ENCODE measurements at places on chromosomes 6 and 20.

- DNase-seq, result no peak
These were observed 113.2 kb upstream of the BEND6 start for GRCh38 chr6:56841751-56842150.

DNA sequence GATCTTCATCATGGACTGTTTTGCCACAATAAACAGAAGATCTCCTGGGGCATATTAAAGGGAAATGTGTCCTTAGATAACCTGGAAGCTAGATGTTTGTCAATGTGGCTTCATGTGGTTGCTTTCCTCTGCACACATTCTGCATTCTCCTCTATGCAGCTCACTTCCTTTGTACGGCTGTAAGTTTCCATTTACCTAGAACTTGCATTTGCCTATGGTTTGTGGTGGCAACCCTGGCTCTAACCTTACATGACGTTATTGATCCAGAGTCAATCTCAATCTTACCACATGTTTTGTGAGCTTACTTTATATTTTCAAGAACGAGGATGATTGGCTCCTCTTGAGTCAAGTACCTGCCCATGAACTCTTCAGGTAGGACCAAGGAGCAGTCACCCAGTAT, 863.1 kb downstream of the MAFB start:
- DNase-seq, result no peak

DNA sequence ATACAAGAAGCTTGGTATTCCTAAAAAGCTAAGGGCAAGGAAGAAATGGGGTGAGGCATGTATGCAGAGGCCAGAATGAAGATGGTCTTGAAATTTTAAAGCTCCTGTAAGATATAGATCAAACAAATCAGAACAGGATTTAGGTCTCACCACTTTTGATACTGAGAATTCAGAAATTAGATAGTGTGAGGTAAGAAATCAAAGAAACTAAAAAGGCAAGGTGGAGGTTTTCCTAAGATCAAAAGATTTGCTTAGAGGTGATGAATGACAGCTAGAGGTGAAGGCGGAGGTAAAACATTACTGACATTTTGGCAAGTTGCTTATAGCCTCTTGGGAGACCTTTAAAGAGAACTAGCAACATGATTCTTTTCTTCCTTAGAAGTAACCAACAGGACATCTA, 225.2 kb upstream of the SGK1 start:
- no peak for DNase-seq

DNA sequence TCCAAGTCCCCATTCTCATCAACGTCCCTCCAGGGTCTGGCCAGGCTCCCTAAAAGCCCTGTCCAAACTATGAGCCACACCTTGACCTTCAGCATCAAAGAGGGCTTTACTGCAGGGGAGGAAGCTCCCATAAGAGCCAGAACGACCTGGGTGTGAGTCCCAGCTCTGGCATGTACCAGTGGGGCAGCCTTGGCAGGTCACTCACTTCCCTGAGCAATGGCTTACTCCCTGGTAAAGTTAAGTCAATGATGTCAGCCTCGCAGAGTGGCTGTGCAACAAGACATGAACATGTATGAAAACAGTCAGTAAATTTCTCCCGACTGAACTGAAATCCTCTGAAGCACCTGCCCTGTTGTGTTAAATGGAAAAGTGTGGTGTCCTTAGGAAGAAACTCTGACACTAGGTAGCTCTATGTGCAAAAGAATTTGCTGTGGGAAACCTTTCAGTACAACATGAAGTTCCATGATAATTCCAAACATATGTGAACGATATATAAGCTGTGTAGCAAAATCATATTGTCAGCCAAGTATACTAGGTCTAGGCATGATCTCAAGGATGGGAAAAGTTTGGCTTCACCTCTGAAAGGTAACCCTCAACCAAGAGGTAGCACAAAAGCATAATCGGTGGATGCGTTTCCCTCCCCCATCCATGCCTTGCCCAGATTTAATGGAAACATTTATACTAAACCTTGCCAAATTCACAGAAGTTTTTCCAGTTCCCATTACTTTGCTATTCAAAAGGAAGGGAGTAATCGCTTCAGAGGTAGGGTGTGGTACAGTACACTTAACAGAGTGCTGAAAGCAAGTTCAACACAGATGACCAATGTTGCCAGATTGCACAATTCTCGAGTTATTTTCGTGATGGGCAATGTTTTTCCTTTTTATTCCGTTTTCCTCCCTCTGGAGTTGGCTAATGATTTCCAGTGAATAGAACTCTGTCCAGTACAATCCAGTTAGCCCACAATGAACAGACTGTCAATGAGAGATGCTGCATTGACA, 49.0 kb upstream of the RANBP9 start:
- DNase-seq, result no peak

DNA sequence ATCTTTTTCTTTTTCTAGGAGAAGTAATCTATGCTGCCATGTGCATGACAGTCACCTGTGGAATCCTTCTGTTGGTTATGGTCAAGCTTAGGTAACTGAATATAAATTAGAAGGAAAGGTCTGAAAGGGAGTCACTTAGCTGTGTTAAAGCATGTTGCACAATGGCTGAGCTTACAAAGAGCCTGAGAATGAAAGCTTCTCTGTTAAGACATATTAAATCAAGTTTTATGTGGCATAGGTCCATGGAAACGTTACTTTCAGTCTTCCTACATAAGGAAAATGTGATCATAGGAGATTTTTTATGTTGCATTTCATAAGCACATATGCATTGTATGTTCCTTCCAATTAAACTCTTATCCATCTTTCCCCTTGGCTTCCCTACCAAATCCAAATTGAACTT, 72.1 kb downstream of the GFRAL start:
- DNase-seq, result no peak

DNA sequence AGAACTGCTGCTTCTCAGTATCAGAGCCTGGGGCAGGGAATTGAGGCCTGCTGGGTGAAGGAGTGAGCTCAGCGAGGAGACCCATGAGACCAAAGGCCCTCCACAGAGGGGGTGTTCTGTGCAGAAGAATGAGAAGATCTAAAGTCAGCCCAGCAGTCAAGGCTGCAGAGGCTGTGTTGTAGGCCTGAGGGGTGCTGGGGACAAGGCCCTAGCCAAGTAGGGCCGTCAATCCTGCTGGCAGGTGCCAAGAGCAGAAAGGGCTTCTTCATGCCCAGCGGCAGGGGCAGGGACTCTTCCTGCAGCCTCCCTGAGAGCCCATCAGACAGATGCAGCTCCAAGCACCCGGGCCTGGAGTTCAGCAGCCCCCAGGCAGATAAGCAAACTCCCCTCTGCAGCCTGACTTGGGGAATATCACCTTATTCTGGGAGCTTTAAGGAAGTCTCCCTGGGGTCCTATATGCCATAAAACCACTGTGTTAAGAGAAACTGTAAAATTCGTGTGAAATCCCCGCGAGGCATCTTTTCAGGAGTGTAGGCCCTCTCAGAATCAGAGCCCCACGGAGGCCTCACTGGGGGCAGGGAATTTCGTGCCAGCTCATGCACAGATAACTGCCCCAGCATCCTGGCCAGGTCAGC, 9.0 kb downstream of the CCDC167 start:
- DNase-seq, result no peak

DNA sequence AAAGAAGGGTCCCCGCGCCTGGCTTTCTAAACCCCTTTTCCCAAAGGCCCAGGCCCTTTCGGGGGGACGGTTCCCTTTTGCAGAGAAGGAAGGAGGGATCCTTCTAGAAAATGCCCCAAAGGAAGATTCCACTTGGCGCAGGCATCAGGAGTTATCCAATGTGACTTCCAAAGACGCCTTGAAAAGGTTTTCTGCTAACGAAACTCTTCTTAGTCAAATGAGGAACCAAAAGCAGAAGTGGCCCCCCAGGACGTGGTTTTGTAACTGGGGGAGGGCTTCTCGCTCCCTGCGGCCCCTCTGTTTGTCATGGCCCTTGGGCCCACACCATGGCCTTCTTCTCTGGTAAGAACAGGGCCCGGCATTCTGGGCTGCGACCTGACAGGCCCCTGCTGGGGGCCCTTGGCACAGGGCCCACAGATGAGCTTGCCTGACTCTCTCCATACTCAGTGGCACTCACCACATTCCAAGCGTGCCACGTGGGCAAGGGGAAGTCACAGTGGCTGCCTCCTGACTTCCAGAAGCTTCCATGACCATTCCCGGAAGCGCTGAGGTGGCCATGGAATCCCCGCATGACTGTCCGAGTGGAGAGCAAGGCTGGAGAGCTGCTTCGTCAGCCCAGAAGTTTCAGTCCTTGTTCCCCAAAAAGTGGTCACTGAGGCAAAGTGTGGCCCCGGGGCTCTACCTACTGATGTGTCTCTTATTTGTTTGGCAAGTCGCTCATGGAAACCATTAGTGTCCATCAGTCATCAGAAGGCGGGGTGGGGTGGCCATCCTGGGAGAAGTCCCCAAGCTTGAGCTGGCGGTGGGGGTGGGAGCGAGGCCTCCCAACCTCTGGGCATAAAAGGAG, 834 bp upstream of the CTSZ start:
- DNase-seq, result no peak

GRCh38 chr6:109143191-109143590, 47.9 kb downstream of the CEP57L1 start:
- no peak for DNase-seq

- DNase-seq, result no peak
These were observed 92.3 kb downstream of the NFATC2 start for GRCh38 chr20:51450221-51450712.

DNA sequence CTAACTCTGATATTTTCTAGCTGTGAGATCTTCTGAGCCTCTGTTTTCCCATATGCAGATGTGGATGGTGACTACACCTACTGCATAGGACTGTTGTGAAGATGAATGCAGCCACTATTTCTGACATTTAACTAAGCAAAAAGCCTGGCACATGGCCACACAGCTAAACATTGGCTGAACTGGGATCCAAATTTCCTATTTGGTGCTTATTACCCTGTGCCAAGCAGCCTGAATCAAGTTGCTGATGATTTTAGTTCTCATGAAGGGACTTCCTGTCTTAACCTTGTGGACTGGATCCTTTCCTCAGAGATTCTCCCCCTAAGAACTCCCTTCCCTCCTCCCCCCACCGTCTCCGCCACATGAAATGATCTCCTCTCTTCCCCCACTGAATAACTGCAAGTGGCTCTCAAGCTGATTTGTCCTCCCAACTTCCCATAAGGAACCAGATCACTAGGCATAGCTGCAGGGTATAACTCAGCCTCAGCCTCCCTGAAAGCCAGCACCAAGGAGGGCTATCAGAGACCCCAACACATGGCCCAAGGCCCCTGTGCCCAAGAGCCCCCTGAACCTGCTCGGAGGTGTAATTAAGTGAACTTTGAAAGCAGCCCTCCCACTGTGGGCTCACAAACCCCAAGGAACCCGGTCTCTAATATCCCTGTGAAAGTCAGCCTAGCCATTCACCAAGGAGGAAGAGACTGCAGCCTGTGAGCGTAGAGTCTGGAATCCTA, 55.7 kb downstream of the MAFB start:
- no peak for DNase-seq

GRCh38 chr20:55540486-55540885, 464.8 kb downstream of the CBLN4 start:
- no peak for DNase-seq

GRCh38 chr6:129497481-129498441, 212.2 kb downstream of the ARHGAP18 start:
- no peak for DNase-seq

- no peak for DNase-seq
These were observed 440.4 kb downstream of the BTBD3 start for GRCh38 chr20:12358006-12358654.

DNA sequence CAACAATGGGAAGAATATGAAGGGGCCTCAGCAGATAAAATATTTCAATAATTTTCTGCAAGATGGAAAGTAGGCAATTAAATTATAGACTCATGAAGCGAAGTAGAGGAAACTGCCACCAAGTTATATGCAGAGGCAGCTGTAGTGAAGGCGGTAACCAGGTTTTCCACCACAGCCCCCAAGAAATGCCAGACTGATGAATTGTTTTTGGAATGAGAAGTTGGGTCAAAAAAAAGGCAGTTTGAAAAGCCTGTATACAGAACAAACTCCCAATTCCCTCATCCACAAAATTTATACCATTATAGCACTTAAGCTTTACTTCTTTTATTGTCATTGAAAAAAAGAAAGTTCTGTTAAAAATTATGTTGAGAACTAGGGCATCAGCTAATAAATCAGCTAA, 45.3 kb downstream of the ELOVL4 start:
- no peak for DNase-seq

DNA sequence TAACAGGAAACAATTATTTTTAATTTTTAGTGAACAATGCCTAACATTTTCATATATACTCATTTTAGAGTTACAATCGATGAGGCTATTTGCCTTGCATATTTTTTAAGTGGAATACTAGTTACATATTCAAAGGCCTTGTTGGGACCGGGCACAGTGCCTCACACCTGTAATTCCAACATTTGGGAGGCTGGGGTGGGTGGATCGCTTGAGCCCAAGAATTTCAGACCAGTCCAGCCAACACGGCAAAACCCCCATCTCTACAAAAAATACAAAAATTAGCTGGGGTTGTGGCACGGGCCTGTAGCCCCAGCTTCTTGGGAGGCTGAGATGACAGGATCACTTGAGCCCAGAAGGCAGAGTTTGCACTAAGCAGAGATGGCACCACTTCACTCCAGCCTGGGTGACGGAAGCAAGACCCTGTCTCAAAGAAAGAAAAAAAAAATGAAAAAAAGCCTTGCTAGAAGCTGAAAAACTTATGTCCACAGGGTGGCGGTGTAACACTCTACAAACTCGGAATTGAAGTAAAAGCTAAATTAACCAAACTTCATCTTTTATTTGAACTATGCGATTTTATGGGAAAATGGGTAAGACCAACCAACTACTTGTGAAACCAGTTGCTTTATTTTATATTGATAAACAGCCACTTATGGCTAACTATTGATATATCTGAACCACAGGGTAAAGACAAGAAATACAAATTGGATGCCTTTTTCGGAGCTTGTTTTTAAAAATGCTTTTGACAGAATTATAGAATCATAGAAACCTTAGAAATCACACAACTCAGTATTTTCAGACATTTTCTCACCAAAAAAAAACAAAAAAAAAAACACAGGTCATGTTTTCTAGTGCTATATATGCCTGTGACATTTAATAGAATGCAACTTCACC, 24.1 kb upstream of the ROS1 start:
- peak; percentile 73 for DNase-seq

GRCh38 chr6:52671676-52672075, 763 bp downstream of the TMEM14A start:
- DNase-seq, result no peak

Data from activated naive CD4-positive, alpha-beta T cell treated with anti-CD3 and anti-CD28 coated beads, Interleukin-2, amount 10 ng/mL, durations not matched to agents 7 days and 5 days (primary cell).